ENCODE measurements at places on chromosomes 2 and 18.

DNA sequence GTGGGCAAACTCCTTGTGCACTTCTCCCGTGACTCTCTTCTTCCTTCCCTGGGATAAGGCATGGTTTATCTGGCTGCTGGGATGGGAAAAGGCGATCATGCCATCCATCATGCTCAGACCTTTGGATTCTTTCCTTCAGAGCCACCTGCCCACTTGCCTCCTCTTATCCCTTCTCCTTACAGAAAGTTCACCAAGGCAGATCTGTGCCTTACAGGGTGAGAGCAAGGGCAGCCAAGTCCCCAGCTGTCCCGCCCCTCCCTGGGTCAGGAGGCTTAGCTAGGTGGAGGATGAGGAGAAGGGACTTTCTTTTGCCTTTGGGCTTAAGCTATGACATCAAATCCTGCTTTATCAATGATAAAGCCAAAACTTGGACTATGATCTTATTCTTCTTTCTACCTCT is 47.6 kb downstream of the KCNE4 start:
- no peak for DNase-seq

DNA sequence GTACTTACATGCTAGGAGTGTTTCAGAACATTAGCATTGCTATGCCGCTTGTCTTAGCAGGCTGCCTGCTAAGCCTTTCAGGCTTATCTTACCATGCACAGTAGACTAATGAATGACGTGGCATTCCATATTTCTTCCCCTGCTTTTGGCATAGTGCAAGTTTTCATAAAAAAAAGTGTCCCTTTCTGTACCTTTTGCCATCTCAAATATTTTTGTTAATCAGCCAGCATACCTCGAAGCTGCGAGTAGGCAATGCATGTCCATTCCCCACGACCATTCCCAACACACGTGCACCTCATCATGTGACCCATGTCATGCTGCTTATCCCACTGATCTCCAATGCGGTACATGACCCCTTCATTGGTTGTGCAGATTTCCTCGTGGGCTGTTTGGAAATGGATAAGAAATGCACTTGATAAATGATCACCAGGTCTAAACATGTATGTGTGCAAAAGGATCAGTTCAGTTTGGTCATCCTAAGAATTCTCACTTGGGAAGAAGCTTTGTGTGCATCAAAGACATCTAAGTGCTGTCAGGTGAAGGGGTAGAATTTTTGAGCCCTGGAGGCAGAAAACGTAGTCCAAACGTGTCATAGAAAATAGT is 13.9 kb downstream of the FN1 start:
- no peak for DNase-seq

- no peak for DNase-seq
Measured at GRCh38 chr2:221410487-221410886, 161.6 kb downstream of the EPHA4 start.

- no peak for DNase-seq
Measured at GRCh38 chr18:22690556-22690955, 242.6 kb upstream of the RBBP8 start.

DNA sequence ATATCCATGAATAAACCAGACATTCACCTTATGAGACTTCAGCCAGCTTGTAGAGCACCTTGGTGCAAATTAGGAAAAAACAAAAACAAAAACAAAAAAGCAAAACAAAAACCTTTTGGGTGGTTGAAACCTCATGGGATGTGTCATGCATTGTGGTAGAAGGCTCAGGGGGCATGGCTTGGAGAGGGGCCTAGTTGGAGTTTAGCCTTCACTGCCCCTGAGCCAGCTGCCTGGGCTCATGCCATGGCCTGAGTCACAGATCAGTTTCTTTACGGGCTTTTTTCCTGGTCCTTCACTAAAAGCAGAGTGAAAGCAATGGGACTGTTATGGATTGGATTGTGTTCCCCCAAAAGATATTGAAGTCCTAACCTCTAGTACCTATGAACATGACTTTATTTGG is 22.0 kb upstream of the DAPL1 start:
- no peak for DNase-seq

DNA sequence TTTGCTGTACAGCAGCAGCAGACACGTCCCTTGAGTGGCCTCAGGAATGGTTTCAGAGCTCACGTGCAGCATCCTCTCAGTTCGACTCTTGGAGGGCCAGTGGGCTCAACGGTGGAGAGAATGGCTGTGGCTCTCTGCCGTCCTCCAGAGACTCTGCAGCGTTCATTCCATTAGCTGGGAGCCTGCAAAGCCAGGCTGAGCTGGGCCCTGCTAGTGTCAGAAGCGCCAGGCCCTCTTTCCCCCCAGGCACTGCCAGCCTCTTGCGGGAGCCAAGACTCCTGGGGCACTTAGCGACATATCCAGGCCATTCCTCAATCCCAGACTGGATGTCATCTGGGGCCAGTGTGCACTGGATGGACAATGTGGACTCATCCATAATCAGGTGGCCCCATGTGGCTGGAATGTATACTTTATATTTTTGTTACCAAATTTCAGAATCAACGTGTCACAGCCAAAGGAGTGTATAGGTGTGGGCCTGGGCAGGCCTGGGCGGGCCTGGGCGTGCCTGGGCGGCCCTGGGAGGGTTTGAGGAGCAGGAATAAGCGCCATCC is 125.1 kb upstream of the EPAS1 start:
- no peak for DNase-seq

DNA sequence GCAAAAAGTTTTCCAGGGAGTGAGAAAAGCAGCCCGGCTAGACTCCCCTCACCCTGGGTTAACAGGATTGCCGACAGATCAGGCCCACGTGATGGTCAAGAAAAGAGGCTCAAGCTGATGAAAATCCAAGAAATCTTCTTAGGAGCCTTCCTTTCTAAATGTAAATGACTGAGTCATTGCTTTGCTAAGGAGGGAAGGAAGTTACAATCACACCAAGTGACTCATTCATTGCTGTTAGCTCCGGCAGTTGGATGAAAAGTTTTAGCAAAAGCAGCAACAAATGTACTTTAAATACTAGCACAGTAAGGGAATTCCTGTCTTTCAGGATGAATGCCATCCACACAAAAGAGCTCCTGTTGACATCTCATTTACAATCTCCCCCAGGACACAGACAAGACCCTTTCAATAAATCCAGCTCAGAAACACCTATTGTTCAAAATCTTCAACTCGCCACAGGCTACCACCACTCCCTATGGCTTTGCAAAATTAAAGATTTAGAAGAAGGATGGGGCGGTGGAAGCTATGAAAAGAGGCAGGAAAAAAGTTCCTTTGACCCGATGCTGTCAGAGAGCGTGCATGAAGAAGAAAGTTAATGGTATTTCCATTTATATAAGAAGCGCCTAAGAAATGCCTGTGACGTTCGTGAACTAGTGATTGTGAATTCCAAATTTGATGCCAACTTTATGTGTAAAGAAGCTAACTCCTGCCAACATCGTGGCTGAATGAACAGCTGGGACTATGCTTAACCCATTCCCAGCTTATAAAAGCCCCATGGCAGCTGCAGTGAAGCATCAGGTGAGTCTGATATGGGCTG is 153.7 kb downstream of the TGIF1 start:
- peak; percentile 22 for DNase-seq

GRCh38 chr2:196925768-196926561 is 542 bp downstream of the PGAP1 start:
- DNase-seq = peak; percentile 25

DNA sequence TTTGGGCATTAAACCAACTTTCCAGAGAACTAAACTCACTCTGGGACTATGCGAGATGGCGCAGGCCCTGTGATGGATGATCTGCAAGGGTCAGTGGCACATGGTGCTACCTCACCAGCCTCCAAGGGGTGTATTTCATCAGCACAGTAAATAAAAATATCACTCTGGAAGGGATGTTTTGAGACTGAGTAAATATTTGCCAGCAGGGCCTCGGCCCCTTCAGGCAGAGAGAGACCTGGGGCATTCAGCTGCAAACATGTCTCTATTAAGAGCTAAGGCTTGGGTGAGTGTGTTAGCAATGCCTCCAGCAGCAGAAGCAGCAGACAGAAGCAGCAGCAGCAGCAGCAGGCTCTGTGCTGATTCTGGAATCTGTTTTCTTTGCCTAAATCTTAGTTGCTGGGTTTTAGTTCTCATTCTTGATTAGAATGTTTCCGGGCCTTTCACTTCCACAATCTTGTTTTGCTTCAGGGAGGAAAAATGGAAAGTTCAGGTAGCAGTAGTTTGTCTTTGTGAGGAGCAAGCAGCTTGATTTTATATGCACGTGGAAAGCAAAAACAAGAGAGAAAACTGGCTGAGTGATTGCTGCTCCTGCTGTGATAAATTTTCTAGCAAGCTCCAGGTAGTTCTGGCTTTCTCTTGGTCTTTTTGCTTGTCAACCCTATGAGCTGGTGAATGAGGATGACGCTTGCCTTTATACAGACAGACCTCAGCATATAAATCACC is 18.6 kb downstream of the ADCYAP1 start:
- no peak for DNase-seq

DNA sequence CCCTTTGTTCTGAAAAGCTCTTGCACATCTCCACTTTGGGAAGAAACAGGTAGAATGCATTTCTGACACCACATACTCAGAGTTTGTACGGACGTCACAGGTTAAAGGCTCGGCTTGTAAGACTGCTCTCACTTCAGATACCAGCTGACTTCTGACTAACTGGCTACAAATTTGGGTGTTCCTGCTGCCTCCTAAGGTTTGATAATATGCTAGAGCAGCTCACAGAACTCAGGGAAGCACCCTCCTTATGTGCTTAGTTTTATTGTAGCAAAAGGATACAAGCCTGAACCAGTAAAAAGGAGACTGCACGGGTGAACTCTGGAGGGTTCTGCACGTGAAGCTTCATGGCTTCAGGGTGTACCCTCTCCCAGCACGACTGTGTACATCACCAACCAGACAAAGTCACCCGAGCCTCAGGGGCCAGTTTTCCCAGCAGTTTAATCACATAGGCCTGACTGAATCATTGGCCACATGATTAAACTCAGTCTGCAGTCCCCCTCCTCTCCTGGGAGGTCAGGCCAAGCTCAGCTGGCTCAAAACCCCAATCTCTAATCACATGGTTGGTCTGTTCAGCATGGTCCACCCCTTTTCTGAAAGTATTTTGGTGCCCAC is 749.5 kb upstream of the RAB6C start:
- no peak for DNase-seq

DNA sequence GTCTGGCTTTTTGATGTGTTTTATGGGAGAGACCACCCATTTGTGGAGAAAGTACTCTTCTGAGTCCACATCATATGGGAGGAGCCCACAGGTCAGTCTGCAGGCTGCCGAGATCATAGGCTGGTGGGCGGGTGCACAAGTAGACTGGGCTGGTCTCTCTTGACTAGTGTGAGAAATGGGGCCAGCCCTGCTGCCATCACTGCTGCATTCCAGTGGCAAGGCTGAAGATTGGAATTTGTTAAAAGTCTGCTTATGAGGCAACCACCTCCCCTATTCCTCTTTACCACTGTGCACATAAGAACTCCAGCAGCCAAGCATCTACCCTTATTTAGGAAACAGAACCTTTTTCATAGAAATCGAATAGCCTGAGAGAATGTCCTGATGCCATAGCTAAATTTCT is 200.7 kb downstream of the DIS3L2 start:
- DNase-seq = no peak

DNA sequence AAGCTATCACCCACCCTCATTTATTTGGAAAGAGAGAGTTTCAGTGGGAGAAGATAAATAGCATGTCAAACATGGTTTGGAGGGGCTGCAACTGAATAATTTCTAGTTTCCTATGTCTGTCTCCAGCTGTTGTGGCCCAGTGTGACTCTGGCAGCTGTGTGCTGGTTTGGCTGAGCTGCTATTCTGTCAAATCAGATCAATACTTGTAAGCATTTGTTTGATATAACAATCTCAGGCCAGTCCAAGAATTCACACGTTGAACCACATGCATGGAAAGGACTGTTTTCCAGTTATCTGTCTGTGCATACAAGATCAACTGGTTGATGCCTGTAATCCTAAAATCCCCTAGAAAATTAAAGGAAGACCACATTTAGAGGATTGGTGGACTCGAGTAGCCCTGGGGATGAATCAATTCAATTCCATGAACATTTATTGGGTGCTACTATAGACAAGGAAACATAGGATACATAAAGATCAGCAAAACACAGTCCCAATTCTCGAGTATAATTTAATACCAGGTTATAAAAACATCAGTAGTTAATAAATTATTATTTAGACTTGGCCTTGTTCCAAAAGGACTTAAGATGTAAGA is 209.0 kb upstream of the PARD3B start:
- DNase-seq = no peak

DNA sequence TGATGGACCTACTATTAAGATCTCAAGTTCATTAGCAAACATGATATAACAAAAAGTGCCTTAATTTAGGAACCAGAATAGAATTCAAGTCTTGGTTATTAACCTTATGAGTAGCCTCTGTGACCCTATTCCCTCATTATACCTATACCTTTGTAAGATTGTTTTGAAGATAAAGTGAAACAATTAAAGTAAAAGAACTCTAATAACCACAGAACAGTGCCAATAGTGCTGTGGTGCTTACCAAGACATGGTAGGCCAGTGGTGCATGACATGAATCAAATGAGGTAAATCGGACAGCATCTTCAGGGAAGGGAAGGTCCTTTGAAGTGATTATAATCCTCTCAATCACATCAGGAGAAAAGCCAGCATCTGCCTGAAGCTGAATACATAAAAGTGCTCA is 36.4 kb downstream of the METTL4 start:
- DNase-seq = no peak

DNA sequence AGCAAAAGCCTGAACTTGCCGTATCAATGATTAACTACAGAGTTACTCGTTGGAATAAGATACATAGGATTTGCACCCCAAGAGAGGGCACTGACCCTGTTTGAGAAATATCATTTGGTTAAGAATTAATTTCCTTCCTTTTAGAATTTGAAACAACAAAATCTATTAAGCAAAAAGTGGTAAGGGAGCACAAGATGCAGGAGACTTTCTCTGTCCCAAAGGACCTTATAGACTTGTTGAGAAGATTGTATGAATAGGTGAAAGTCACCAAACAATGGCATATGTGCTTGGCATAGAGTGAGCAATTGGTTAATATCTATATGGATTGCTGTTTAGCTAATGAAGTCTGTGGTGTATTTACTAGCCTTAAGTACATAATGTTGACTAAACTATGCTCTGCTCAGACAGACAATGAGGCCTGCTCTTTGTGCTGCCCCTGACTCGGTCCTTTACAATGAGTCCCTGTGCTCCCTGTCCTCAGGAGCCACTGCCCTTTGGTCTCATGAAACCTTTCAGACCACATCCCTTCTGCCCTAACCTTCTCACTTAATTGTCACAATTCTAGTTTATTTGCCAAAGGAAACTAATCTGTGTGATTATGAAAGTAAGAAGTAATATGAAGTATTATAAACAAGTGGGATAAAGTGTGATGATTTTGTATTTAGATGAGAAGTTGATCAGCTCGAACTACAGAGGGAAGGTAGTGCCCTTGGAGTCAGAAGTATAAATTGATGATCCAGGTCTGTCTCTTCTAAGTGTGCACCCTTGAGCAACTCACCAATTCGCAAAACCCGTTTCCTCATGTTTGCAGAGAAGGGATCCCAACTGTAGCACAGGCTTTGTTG is 21.2 kb upstream of the HNMT start:
- no peak for DNase-seq

- no peak for DNase-seq
Measured at GRCh38 chr2:168314236-168314635, 66.8 kb upstream of the STK39 start.

- no peak for DNase-seq
Measured at GRCh38 chr2:217827430-217828201, 175.2 kb downstream of the TNS1 start.

GRCh38 chr18:7822435-7823331 is 255.6 kb downstream of the PTPRM start:
- peak; percentile 29 for DNase-seq

GRCh38 chr2:19361325-19361990 is 3.0 kb upstream of the OSR1 start:
- DNase-seq = no peak

Measured in endothelial cell (in vitro differentiated cells).